ENCODE measurements at places on chromosomes 1 and 21.

- no peak for DNase-seq
Observed at GRCh38 chr21:38358666-38359065, 101.9 kb downstream of the KCNJ15 start.

- DNase-seq: no peak
Observed at GRCh38 chr1:58896246-58897183, 112.7 kb upstream of the JUN start.

GRCh38 chr21:41766883-41767605 lies at the start of gene RIPK4:
RIPK4 (minus strand) TSS chr21:41767052; CDS start chr21:41767041, 11 bp downstream.
- DNase-seq: no peak

- no peak for DNase-seq
Observed at GRCh38 chr1:154186177-154186576, 5.7 kb downstream of the TPM3 start.

- no peak for DNase-seq
Observed at GRCh38 chr1:55893155-55893554, 678.0 kb upstream of the USP24 start.

GRCh38 chr1:211616231-211616964 lies 37.4 kb upstream of the SLC30A1 start:
- DNase-seq: no peak

DNA sequence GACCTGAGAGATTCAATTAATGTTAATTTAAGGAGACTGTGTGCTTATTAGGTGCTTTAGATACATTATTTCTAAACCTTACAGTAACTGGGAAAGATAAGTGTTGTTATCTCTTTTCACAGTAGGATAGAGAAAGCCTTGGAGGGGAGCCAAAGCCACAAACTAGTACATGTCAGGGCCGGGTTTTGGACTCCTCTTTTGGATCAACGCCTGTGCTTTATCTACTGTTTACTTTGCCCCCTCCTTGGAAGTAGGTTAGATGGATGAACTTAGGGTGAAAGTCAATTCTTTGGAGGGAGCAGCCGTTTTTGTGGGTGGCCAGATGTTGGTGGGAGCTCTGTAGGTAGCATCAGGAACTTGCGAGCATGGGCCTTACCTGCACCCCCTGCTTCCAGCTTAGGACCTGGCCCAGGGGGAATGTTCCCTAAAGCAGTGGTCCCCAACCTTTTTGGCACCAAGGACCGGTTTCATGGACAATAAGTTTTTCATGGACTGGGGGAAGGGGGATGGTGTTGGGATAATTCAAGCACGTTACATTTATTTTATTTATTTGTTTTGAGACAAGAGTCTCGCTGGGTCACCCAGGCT lies 1.7 kb downstream of the HHAT start:
- DNase-seq: no peak

DNA sequence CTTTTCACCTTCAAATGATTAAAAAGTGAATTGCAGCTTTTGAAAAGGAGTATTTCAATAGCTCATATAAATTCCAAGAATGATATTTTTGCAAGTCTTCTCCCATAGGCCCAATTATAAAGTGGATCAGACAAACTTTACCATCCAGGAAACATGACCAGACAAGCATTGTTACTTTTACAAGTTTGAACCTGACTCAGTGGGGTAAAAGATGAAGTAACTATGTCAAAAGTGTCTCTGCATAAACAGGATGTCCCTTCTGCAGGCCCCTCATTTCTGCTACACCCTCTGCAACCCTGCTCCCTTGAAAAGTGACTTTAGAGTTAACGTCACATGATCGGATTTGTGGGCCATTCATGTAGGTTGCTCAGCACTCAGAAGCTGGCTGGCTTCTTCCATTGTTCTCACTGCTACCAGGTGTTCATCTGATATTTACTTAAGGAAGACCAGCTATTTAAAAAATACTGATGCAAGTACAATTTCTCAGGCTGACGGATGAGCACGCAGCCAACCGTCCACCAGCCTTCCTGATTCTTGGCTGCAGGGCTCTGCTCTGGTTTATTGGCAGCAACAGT lies 32.3 kb downstream of the URB1 start:
- no peak for DNase-seq

DNA sequence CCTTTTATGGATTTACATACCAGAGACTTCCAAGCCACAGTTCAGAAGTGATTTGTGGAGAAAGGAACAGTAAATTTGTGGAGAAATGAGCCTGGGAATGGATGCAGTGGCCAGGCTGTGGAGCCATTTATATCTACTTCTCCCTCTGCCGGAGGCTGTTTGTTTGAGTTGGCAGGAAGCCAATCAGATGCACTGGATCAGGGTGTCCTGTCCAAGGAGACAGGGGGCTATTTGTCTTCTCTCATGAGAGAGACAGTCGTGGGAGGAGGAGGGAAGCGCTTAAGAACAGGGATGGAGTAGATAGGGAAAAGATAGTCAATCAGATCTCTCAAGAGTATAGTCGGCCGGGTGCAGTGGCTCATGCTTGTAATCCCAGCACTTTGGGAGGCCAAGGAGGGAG lies 2.8 kb upstream of the HAPLN2 start:
- DNase-seq: no peak

All from AG04450 (cell line).